ENCODE measurements at places on chromosomes 1 and 21. TPM values are rescaled to one million over a fixed set of nuclear protein-coding genes. Genes with fewer than 3 reads are reported as not detected.

UTS2 gene
- not detected for polyA plus RNA-seq

DNA sequence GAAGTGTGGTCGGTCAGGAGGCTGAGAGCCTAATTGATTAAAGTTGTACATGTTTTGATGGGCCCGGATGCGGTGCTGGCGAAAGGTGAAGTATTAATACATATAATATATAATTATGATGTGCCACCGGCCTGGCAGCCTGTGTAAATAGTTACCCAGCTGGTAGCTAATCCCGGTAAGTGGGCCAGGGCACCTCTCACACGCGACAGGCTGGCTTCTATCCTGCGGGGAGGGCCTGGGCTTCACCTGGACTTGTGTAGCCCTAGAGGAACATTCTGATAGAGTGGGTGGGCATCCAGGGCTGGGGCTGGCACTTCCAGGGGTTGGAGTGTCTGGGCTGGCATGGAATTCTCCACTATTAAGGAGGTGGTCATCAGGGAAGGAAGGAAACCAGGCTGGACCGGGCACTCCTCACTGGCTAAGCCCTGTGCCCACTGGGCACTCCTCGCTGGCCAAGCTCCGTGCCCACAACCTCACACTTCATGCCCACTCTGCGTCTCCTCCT lies 48.3 kb downstream of the IGSF21 start:
- H3K4me3 ChIP-seq: no peak overlapping the region
- no peaks in the 10 kb centered on the region for H3K4me1 ChIP-seq

DNA sequence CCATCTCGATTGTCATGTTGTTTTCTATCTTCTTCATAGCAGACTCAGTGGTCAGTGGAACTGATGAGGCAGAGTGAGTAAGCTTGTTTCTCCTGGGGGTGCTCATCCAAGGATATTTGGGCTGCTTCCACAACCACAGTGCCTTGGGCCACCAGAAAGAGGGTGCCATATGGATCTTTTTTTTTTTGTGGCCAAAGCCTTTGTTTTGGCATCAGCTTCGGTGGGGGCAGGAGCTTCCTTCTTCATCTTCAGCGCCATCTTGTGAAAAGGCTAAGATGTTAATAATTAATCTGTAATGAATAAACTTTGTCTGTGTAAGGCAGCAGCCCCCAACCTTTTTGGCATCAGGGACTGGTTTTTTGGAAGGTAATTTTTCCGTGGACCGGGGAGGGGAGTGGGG lies 6.6 kb upstream of the PLPP3 start:
- no peak overlapping the region for H3K4me3 ChIP-seq
- H3K36me3 ChIP-seq: no peaks in the 10 kb centered on the region

DNA sequence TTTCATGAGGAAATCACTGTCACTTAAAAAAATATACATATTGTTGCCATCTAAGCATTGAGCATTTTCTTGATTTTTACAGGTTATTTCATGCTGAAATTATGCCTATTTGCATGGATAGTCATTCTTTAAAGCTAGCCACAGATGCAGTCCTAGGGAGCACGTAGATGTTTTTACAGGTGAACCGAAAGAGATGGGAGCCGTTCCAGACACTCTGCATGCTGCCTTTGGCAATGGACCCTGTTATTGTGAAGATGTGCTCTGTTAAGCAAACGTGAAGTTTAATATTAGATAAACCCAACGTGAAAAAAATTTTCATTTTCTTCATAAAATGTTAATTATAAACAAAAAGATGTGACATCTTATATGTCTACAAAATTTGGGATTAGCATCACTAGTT lies 7.1 kb downstream of the PROX1 start:
- no peaks in the 10 kb centered on the region for H3K27me3 ChIP-seq
- H3K27ac ChIP-seq: no peak overlapping the region
- DNase-seq: no peak
- H3K4me1 ChIP-seq: peaks cover 8% of the 10 kb centered on the region
- H3K4me3 ChIP-seq: no peak overlapping the region
- no peaks in the 10 kb centered on the region for H3K36me3 ChIP-seq

KRTAP13-2 gene
- not detected for polyA plus RNA-seq

- no peak overlapping the region for H3K4me3 ChIP-seq
- no peaks in the 10 kb centered on the region for H3K27me3 ChIP-seq
- no peak overlapping the region for H3K27ac ChIP-seq
- peaks cover 84% of the 10 kb centered on the region for H3K4me1 ChIP-seq
- no peaks in the 10 kb centered on the region for H3K36me3 ChIP-seq
Observed at GRCh38 chr1:15418806-15419515, 9.3 kb downstream of the EFHD2 start.

DNA sequence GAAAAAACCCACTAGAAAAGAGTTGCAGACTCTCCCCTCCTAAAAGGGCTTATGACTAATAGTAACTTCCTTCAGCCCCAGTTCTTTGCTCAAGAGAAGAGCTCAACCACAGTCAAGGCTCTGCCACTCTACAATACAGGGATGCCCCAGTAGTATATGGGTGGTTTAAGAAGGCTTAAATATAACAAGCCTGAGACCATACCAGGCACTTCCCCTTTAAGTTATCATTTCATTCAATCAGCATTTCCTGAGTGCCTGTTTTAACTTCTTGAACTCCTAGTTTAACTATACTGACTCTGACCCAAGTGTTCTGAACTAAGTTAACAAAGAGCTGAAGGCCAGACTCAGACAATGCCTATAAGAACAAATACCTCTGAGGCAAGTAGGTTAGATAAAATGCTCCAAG lies 19.8 kb downstream of the PRPF38A start:
- no peaks in the 10 kb centered on the region for H3K27me3 ChIP-seq
- peak overlapping the region; percentile 33 for H3K27ac ChIP-seq
- no peaks in the 10 kb centered on the region for H3K36me3 ChIP-seq

SPRR2E gene
- polyA plus RNA-seq: not detected

- H3K4me3 ChIP-seq: no peak overlapping the region
- no peaks in the 10 kb centered on the region for H3K27me3 ChIP-seq
- no peaks in the 10 kb centered on the region for H3K4me1 ChIP-seq
- no peak overlapping the region for H3K27ac ChIP-seq
- H3K36me3 ChIP-seq: no peaks in the 10 kb centered on the region
- no peak for DNase-seq
Observed at GRCh38 chr1:38113159-38113666, 66.6 kb upstream of the POU3F1 start.
